ENCODE measurements at places on chromosomes 5 and 9.

- DNase-seq = no peak
These were observed 49.8 kb downstream of the PRRC1 start for GRCh38 chr5:127567026-127567768.

- no peak for DNase-seq
These were observed 102.5 kb upstream of the FCN2 start for GRCh38 chr9:134778156-134778555.

GRCh38 chr9:89926167-89926566 lies 321.4 kb downstream of the GADD45G start:
- DNase-seq = no peak

GRCh38 chr5:165188556-165189175 lies 1683.2 kb downstream of the MAT2B start:
- DNase-seq = no peak

GRCh38 chr5:147856801-147857200 lies 21.7 kb upstream of the SCGB3A2 start:
- DNase-seq = no peak

DNA sequence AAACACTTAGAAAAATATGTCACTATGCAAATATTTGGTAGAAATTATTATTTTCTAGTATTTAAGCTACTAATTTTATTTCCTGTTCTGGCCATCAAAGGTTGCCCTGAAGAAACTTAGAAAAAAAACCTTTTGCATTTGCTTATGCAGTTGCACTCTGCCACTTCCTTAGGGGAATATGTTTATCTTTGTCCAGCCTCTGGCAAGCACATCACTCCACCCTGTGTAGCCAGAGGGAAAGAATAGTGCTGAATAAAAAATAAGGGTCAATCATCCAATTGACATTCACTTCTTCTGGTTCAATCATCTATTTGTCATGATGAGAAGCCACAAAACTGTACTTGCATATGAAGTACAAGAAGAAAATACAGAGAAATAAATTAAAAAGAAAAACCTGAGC lies 72.8 kb downstream of the CETN3 start:
- DNase-seq = no peak

- DNase-seq = no peak
These were observed 4.0 kb upstream of the FUT7 start for GRCh38 chr9:137035937-137036336.

DNA sequence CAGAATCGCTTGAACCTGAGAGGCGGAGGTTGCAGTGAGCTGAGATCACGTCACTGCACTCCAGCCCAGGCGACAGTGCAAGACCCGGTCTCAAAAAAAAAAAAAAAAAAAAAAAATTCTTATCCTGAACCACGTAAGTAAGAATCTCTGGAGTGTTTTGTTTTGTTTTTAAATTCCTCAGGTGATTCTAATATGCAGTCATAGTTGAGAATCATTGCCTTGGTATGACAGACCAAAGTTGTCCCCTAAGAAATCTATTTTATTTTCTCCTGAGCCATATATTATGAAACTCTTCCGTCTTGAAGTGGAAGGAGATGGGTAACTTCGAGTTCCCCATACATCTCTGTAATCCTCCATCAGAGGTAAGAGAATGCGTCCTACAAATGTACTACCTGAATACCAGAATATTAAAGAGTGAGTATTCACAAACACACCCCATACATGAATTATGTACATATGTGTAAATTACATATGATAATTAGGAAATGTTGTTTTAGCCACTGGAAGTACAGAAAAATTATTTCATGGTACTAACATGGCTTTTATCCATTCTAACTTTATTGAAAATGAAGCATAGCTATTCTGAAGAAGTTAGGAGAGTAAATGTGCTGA lies 26.7 kb upstream of the SVEP1 start:
- no peak for DNase-seq

- DNase-seq = no peak
These were observed 134.9 kb downstream of the HMHB1 start for GRCh38 chr5:143946837-143947236.

DNA sequence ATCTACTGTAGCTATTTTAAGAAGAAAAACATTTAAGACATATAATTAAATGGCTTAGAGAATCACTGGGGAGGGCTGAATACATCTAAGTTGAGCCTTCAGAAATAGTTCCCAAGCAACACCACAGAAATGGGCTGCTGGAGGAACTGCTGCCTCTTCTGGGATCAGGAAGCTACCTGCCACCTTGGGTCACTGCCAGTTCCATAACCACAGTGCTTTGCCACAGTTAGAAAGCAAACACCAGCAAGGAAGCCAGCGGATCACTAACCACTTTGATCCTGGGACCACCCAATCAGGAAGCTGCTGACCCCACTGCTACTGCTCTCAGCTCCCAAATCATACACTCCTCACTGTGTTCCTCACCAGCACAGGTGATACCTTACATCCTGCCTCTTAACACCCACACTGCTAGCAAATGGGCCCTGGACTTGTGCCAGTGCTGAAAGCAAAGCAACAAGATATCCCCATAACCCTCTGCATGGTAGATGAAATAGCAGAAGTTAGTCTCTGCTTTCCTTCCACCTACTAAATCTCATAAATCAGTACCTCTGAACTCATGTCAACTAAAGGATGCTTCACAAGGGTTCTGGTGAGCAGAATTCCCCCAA lies 346.9 kb downstream of the DEPDC1B start:
- DNase-seq = no peak

DNA sequence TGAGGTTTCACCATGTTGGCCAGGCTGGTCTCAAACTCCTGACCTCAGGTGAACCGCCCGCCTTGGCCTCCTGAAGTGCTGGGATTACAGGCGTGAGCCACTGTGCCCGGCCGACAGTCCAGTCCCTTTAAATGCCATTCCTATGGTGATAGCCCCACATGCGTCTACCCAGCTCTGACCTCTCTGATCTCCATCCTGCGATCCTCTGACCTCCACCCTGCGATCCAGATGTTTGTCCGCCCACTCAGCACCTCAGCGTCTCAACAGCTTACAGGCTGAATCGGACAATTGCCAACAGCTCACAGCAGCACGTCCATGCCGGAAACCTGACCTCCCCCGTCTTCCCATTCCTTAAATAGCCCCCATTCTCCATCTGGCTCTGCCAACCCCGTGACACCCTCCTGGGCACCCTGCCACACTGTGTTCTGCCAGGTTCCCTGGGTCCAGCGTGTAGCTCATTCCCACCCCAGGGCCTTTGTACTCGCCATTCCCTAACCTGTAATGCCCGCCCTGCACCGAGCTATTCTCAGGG lies 44.0 kb upstream of the RNU6ATAC start:
- DNase-seq = no peak

DNA sequence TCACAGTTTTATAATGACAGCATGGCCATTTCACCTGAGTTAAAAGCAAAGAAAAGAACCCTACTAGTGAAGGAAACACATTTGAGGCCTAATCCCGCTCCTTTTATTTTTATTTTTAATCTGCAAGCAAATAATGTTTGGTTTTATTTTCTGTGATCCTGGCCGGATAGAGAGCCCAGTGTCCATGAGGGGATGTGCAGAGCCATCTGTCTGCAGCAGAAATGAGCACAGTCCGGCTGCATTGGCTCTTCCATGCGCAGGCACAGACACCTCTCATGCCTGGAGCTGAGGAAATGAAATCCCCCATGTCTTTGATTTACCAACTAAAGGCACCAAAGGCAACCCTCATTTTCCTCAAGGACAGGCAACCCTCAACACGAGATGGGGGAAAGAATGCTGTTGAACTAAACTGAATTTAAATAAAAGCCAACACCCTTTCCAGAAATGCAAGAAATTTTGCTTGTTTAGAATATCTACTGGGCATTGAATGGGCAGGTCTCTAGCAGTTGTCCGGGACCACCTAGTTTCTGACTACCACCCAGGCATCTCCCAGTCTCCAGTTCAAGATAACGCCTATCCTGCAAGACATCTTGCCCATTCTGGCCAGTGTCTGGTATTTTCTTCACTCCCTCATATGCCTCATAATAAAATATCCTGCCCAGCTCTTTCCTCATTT lies 47.9 kb upstream of the SEMA6A start:
- no peak for DNase-seq

GRCh38 chr9:68942790-68943189 lies 71.1 kb downstream of the PRKACG start:
- DNase-seq = no peak

- no peak for DNase-seq
These were observed 131.1 kb upstream of the FBXL7 start for GRCh38 chr5:15368835-15369234.

- no peak for DNase-seq
These were observed 42.1 kb upstream of the STXBP1 start for GRCh38 chr9:127569886-127570401.

- DNase-seq = peak; percentile 53
These were observed 7.8 kb upstream of the ANXA1 start for GRCh38 chr9:73143711-73144328.

DNA sequence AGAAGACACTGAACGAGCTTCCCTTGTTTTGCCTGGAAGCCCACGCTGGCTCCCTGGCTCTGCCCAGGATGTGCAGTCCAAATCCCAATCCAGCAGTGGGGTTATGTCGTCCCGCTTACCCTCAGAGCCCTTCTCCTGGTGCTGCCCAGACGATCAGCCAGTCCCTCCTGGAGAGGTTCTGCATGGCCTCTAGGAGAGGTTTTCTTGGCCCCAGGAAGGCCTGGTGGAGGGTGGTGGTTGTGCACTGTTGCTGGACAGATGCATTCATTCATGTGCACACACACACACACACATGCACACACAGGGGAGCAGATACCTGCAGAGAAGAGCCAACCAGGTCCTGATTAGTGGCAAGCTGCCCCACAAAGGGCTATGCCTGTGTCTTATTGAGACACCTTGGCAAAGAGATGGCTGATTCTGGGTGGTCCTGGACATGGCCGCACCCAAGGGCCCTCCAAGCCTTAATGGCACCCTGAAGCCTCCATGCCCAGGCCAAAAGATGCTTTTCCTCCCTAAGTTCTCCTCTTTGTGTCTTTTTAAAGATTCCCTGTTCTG lies 10.5 kb upstream of the OLFM1 start:
- no peak for DNase-seq

DNA sequence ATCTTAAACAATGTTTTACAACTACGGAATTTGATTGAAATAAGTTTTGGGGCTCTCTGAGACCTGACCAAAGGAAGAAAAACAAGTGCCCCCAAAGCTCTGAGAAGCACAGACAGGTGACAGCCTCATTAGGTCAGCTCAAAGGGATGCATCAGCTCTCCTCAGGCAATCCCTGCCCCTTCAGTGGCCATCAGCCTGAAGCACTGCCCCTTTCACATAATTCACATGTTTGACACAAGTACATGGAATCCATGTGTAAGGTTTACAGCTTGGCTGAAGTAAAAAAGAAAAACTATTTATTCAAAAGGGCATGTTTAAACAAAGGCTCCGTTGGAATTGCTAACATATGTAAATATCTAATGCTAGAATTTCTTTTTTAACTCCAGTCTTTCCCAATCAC lies 56.3 kb downstream of the TSSK1B start:
- DNase-seq = no peak

DNA sequence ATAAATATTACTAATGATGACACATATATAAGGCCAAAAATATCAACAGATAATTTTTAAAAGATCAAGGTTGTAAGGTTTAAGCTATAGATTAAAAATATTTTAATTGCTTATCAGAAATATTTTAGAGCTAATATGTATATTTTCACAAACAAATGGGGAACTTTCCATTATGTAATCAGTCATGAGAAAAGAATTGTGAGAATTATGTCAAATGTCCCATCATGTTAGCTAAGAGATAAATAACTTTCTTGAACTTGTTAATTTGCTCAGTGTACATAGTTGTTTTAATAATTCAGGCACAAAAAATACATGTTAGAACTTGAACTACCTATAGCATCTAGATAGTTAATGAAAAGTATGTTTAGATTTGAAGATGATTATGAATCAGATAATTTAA lies 67.7 kb downstream of the SYK start:
- DNase-seq = no peak

DNA sequence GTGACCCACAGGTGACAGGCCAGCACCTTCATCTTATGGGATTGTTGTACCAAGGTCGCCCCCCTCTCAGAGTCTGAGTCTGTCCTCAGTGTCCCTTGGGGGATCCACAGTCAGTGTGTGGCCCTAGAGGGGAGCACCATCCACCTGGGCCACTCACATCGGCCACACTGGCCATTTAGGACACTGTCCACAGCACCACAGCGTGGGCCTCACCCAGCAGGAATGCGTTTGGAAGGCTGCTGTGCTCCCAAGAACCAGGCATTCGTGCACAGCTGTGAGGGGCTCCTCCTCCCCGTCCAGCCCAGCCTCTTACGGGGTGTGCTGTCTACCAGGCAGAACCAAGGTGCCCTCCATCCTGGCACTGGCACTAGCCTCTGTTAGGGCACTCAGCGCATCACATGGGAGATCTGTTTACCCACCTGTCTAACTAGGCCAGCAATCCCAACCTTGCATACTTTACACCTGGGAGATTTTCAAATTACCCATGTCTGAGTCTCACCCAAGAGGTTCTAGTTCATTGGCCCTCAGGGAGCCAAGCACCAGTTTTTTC lies 24.5 kb upstream of the UBE2QL1 start:
- DNase-seq = no peak

DNA sequence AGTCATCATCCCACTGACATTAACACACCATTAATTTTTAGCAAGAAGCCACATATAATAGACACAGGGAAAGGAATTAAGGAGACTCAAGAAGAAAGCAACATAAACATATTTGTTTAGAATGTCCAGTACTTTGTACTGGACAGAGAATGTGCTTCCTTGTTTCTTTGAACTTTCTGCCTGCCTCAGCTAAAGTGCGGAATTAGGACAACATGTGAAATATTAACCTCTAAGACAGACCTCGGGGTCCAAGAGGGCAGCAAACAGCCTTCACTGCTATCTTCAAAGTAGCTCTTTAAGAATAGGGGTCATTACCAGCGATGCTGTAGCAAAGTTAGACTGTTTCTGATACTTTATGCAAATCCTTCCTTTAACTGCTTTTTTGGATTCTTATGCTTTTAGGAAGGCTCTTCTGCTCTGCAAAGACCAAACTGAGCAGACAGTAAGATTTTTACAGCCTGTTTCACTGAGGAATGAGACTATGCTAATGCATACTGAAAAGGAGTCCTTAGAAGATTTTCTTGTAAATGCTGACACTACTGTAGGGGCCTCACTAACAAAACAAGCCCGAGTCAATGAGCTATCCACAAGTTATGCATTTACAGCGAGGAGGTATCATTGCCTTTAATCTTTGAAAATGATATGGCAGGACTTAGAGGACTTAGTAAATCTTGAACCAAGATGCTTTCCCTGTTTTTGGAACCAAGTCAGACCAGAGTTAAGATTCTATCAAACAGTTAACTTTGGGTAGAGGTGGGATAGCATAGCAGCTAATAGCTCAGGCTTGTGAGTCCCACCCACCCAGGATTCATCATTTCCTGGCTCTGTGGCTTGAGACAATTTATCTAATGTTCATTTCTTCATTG lies 23.8 kb downstream of the DAB2 start:
- DNase-seq = no peak

DNA sequence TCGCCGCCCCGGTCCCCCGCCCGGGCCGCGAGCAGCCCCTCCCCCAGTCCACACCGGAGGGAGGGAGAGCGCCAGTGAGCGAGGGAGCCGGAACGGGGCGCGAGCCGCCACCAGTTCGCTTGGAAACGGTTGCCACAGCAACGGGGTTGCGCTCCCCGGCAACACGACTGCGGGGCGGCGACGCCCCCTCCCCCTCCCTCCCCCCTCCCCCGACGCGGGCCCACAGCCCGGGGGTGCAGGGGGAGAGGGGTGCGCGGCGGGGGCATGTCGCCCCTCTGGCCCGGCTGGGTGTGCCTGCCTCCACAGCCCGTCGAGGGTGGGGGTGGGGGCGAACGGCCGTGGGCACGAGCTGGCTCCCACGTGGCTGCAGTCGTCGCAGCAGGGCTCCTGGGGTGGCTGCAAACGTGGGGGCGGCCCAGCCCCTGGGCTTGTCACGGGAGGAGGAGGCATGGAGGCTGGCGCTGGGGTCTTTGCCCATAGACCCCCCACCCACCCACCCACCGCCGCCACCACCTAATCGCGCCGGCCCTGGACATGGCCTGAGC lies 524 bp downstream of the PRR7 start:
- DNase-seq = no peak
